Stimulated activated CD8-positive, alpha-beta memory T cell treated with anti-CD3 and anti-CD28 coated beads, Interleukin-15, amount 100 ng/mL, for 48 hours (primary cell): ENCODE measurements at places on chromosomes 13 and 19.

- no peak for DNase-seq
Observed at GRCh38 chr13:58625703-58626389, 994.3 kb downstream of the PCDH17 start.

DNA sequence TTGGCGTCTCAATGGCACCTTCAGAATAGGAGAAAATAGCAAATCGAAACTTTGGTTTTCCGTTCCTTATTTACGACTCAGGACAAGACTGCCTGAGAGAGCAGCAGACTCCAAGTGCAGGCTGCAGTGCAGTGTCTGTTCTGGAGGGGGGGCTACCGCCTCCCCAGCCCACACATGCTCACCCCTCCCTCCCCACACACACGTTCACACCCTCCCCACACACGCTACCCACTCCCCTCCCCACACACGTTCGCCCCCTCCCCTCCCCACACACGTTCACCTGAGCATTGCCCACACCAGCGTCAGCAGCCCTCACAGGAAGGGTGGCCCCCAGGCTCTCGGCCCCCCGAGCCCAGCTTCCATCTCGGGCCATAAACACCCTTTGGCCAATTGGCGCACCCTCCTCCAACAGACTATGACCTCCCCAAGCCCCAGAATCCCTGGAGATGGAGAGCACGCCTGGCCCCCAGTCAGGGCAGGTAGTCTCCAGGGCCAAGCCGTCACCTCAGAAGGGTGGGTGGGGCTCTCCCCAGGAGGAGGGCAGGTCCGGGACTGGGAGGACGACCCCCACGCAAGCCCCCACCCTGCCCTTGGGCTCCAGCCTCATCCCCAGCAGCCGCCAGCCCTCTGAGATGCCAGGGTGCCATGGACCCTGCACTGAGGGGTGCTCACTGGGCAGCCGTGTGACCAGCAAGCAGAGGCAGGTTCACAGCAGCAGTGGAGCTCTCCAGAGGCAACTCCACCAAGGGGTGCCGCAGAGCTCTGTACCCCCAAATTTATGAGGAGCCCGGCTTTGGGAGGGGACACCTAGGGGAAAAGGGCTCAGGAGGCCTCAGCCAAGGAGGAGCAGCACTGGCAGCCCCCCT, 27.5 kb downstream of the RASA3 start:
- DNase-seq: no peak

DNA sequence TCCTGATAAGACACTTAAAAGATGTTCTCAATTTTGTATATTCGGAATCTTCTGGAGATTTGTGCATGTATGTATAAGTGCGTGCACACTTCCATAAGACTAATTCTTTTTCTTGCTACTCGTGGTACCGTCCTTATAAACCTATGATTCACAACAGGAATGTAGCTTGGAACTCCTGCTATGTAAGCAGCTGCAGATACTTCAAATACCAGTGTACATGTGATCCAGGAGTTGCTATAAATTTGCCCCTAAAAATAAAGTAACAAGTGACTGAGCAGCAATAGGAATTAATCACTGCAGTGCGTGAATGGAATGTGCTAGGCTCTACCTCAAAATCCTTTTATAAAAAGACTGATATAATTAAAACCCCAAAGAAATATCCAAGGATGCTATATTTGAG, 214.9 kb downstream of the KLF5 start:
- DNase-seq: no peak

DNA sequence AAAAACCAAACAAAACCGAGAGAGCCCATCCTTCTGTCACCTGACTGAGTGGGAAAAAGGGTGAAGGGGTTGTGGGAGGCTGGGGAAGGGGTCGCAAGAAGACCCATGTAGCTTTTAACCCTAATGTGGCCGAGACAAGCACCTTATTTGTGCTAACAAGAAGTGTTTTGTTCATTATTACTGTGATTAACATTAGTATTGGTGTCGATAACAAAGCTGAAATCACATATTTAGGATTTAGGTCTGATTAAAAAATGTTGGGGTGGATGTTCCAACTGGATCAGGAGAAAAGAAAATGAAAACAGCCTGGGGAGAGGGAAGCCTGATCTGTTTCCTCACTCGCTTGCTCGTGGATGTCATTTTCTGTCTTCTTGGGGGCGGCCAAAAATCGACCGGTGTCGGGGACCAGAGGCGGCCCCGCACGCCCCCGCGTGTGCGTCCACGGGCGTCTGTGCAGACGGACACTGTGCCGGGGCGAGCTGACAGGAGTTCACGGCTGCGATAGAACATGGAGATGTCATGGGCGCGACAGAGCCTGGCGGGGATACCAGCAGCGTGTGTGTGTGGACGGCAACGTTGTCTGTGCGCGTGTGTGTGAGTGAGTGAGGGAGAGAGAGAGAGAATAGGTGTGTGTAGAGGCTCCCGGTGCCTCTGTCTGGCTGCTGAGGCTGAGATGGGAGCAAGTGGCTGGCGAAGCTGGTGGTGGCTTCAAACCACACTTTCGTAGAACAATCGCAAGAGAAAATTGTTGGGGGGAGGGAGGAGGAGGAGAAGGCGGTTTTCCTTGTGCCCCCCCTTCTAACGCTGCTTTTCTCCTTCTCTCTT, 29.1 kb downstream of the NFIX start:
- no peak for DNase-seq

DNA sequence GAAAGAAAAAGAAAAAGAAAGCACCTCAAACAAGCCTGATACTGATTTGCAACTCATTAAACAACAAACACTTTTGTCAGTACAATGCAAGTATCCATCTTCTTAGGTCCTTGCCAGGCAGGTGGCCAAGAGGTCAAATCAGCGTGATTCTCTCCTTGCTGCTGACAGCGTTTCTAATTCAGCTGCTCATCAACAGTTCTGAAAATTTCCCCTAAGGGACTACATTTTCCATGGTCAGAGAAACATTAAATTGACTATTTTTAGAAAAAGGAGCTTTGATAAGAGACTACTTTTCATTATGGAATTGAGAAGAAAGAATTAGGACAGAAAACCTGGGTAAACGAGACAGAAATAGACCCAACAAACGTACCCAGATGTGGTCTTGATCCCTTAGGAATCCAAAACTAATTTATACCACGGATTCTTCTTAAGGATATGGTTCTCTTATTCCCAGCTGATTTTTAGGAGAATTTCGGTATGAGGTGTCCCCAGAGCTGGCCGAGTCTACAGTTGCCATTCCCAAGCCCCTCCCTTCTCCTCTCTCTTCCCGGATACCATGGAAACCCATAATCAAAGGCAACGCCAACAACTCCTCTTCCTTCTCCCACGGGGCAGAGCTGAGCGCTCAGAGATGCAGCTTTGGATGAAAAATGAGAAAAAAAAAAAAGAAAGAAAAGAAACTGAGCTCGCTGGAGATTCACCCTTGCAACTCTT, 29.5 kb upstream of the CEBPG start:
- DNase-seq: no peak

- no peak for DNase-seq
Observed at GRCh38 chr13:84443463-84443862, 561.2 kb upstream of the SLITRK1 start.

GRCh38 chr13:105543742-105544141, 991.7 kb downstream of the EFNB2 start:
- DNase-seq: no peak

DNA sequence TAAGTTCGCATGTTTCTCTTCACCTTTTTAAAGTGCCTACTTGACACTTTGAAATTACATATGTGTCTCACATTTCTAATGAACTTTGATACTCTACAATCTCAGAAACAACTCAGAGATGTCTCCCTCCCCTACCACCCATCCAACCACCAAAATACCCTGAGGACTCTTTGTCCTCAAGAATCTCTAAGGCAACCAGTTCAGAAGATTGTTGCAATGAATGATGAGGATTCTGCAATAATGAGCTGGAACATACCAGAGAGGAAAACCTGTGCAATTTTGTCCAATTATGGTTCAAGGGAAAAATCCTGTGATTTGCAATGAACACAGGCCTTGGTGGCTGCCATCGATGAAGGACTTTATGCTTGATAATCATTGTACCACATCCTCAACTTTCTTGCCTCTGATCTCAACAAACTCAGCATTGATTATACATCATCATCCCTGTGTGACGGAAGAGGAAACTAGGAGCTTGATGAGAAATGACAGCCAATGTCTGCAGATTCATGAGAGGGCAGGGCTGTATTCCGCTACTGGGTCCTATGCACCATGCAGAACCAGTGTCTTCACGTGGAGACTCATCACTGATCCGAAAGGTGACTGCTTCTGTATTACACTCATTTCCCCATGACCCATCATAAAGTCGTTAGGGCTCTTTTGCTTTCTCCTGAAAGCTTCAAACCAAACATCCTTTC, 1.1 kb downstream of the FPR1 start:
- DNase-seq: no peak

GRCh38 chr19:5997371-5997770, 19.4 kb upstream of the RANBP3 start:
- DNase-seq: no peak

DNA sequence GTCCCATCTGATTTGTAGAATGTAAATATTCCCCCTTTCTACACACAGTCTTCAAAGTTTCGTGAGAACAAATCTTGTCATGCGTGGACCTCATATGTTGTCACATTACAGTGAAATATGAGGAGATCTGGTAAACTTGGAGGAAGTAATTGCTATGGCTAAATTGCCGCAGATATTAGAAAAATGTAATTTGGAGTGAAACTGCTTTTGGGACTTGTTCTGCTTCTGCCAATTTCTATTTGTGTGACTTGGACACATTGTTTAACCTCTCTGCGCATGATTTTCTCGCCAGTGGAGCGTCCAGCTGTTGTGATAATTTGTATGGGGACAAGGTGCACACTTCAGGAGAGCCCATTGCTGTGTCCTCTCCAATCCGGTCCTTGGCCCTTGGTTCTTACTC, 693.1 kb upstream of the SLC10A2 start:
- no peak for DNase-seq

DNA sequence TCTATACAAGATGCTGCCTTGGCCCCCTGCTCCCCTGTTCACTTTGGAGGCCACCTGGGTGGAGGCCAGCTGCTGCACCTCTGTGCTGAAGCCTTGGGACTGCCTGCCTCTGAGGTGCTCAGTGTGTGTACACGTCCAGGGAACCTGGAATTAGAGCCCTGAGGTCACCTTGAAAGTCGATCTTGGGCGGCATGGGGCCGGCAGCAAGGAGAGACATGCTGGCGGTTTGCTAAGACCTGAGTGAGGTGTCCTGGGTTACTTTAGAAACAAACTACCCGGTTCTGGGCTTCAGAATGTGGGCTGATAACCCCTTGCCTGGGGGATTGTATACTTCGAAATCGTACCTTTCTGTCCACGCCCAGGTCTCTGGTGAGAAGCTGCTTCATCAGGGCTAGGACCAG, 25.5 kb downstream of the TSSK6 start:
- DNase-seq: no peak

GRCh38 chr13:75305059-75305458, 176.9 kb downstream of the TBC1D4 start:
- no peak for DNase-seq

DNA sequence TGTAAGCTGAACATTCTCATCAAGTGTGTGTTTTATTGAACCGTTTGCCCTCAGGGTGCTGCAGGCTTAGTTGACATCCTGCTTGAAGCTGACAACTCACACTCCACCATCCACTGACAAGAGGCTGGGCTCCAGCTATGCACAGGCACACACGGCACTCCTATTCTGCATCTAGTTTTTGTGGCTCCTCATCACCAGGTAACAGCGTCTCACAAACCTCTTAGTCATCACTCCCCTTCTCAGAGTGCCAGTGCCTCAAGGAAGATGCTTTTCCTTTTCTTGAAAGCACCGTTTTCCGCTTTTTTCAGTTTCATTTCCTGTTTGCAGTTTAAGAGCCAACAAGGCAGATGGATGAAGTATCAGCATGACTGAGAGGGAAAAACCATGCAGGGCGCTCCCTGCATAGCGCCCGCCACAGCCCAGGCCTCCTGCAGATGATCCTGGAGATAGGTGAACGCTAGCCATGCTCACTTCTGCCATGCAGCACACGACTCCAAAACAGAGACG, 491.2 kb downstream of the COG6 start:
- no peak for DNase-seq
